GM13976 (cell line): ENCODE measurements at places on chromosomes 3 and 15.
A peak's percentile ranks its signal among the peaks of the same experiment; 100 is the strongest.

- DNase-seq, result no peak
These were observed 319.6 kb upstream of the TGFBR2 start for GRCh38 chr3:30286811-30287210.

DNA sequence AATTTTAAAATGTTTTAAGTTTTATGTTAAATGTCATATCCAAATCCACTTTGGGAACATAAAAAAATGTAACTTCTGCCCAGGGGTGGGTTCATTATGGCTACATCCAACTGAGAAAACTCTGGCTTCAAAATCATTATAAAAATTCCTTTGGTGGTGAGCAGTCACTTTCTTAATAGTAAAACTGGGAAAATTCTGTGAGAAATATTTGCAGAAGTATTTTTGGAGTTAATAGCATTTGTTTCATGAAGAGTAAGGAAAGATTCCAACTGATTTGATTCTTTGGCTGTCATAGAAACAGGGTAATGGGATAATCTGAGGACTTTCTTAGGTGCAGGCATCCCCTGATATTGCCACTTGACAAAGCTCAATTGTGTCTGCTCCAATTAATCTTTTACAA lies 38.8 kb downstream of the CPA3 start:
- DNase-seq, result no peak

- DNase-seq, result no peak
These were observed 181.6 kb downstream of the ROBO1 start for GRCh38 chr3:79586232-79586631.

DNA sequence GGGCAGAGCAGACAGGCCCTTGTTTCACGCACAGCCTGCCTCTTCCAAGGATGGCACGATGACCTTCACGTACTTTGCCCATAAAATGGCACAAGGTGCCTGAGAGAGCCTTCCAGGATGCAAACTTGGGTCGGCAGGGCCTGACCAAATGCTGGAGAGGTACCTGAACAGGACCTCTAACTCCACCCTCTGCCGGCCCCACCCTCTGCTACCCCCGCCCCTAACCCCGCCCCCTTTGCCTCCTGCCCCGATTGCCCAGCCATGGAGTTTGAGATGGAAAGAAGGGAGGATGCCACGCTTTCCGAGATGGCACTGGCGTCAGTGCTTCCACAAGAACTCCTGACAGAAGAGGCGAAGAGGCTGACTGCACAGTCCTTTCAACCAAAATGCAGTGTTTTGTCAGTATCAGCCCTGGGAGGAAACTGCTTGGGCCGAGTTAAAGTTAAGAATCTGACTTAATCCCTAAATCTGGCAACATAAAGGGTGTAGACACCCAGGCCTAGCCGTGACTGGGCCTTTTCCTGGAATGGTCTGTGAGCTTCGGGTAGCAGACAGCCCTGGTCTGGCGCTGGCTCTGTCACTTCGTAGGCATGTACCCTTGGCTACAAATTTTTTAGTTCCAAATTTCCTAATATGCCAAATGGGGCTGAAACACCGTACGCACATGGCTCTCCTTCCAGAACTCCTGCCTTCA lies 230.3 kb upstream of the RGMA start:
- no peak for DNase-seq

DNA sequence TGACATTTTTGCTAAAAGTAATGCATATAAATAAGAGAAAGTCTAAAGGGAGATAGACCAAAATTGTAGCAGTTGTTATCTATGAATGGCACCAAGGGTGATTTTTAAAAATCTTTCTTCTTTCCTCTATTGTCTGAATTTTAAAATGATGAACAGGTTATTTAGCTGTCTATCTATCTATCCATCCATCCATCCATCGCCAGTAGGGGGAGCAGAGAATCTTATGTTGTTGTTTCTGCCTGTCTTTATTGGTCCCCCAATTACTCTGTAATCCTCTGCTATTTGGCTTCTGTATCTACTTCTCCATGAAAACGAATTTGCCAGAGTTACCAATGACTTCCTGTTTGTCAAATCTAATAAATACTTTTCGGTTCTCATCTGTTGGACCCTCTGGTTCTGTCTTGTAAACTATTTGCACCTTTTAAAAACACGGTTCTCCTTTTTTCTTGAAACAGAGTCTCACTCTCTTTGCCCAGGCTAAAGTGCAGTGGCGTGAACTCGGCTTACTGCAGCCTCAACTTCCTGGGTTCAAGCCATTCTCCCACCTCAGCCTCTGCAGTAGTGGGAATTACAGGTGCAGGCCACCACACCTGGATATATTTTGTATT lies 86.0 kb downstream of the ECT2 start:
- DNase-seq, result peak; percentile 24

GRCh38 chr15:55823191-55823670 lies 80.3 kb upstream of the PRTG start:
- DNase-seq, result no peak

DNA sequence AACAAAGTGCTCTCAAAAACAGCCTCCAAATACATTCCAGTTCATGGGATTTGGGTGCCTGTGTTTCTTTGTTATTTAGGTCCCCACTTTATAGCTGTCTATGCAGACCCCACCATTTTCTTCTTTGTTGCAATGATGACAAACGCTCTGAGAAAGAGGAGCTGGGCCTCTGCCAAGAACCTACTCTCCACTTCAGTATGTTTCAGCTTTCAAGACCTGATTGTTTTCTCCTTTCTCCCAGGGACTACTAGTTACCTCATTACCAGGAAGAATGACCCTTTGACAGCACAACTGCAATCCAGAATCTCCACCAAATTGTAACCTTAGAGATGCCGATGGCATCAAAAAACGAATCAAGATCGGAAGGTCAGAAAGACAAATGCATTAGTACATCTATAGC lies 236.8 kb downstream of the MEIS2 start:
- no peak for DNase-seq

DNA sequence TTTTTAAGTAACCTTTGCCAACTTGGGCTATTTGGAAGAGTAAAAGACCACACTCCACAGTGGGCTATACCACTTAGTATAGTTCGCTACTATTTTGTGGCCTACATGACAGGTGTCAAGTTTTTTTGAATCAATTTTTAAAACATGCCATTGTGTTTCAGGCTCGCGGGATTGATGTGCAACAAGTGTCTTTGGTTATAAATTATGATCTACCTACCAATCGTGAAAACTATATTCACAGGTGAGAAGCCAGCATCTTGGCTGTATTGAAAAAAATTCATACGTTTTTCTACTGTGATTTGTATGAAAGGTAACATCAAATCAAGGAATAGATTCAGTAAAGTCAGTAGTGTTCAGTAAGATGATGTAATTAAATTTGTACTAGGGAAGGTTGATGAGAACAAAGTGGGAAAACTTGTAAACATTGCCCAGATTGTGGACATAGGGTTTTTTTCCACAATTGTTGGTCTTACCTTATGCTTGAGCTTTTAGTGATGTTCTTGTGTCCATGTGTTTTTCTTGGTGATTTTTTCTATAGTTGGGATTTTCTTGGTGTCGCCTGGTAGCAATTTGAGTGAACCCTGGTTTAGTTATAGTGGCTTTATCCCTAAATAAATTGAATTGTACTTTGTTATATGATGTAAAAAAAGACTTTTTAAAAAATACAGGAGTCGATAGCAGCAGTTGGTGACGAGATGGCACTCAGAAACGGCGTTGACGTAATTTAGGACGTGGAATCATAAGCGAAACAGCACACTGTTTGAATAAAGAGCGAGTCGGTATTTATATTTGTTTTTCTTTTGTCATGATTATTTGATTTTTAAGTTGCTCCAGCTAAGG lies 4.5 kb downstream of the EIF4A2 start:
- no peak for DNase-seq

GRCh38 chr15:41655716-41656115 lies 4.5 kb upstream of the MGA start:
- no peak for DNase-seq

GRCh38 chr3:162103808-162104207 lies 607.2 kb downstream of the OTOL1 start:
- no peak for DNase-seq

DNA sequence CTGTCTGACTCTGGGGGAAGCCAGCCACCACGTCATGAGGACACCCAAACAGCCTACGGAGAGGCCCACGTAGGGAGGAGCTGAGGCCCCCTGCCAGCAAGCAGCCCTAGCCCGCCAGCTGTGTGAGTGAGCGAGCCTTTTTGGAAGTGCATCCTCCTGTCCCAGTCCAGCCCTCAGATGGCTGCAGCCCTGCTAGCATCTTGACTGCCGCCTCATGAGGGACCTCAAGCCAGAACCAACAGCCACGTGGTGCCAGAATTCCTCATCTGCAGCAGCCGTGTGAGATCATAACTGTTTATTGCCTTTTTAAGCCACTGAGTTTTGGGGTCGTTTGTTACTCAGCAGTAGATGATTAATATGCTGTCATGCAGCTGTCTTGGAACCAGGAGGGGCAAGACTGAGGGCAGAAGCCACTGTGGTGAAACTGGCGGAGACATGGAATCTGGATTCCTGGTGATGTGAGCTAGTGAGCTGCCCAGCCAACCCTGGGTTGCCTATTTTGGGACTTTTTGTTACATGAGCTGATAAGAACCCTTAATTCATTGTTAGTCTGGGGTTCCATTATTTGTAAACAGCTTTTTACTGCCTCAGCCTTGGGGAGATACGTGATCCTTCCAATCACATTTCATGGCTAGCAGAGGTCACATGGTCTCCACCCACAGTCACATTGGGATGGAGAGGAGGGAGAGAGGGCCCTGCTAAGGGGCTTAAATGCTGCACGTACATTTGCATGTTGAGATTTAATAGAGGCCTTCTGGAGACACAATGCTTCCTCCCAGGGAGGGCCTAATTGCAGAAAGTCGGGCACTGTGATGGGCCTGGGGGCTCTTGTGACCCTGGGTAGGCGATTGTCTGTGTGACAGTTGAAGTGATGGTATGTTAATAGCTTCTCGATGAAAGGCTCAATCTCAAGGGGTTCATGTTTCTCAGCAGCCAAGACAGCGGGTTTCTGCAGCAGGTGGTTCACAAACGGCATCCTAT lies 73.8 kb downstream of the RPLP1 start:
- no peak for DNase-seq
